ENCODE measurements at places on chromosomes 5 and 9. TPM values are rescaled to one million over a fixed set of nuclear protein-coding genes. Genes with fewer than 3 reads are reported as not detected.

MTAP gene
- 21.8 TPM for total RNA-seq

ZFP2 gene
- total RNA-seq = 0.89 TPM

RBM27 gene
- 23.0 TPM for total RNA-seq

PDLIM4 gene
- 7.3 TPM for total RNA-seq

GRCh38 chr5:74725331-74725730 is 40.3 kb downstream of the HEXB start:
- no peak for ATAC-seq

- ATAC-seq = no peak
Measured at GRCh38 chr5:132100672-132101261, 27.2 kb downstream of the CSF2 start.

- ATAC-seq = no peak
Measured at GRCh38 chr5:89105836-89106235, 222.9 kb upstream of the MEF2C start.

GRCh38 chr5:42718591-42718990 is 38.0 kb upstream of the CCDC152 start:
- ATAC-seq = no peak

DNA sequence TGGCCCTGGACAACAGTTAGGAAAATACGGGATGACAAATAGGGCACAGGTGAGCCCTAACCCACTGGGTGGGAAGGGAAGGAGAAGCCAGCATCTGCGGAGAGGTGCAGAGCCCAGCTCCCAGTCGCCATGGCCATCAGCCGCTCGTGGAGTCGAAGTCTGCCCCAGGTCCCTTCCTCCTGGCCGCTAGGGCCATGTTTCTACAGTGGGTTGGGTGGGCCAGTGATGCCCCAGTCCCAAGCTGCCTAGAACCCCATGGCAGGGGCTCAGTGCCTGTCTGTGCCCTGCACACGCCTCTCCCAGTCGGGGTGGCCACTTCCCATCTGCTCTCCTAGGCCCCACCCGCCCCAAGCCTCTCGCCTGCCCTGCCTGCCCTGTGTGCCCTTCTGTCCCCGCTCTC is 34.8 kb downstream of the OLFM1 start:
- ATAC-seq = no peak

DNA sequence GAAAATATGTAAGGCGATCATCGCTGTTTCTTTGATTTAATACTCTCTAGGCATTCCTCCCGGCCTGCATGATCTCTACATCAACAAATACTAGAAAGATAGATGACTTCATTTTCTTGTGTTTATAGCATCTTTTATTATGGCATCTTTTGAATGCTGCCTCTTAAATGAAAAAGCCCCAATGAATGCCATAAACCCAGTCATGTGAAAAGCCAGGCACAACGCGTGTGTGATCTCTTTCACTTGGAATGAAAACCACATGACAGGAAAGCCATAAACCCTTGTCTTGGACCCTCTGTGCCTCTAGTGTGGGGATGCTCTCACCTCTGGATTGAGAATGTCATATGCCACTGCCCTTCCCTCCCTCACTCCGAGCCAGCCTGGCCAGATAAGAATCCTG is 476.2 kb downstream of the SEMA5A start:
- no peak for ATAC-seq

DNA sequence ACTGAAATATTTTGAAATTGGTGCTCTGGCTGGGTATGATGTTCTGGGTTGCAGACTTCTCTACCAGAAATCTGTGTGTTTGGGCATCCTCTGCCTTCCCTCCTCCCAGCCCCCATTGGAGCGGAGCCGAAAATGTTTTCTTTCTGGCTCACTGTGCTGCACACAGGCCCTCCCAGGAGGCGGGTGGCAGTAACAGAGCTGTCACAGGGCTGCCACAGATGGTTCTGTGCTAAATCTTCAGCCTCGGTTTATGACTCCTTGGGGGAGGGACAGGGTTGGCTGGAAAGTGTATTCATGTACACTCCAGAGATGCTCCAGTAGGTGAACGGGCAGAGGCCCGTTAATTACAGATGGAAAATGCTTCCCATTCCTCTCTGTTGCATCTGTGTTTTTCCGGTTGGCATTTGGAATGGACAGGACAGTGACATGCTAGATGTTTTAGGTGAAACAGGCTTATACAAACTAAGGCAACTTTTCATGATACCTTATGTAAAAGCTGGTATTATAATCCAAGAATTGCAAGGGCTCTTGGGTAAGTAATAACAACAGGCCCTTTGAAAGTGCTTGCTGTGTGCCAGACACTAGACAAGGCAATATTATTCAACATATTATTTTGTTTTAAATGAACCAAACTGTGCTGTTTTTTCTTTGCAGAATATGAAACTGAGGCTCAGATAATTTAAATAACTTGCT is 180.2 kb downstream of the ADCY2 start:
- peak; percentile 79 for ATAC-seq

DNA sequence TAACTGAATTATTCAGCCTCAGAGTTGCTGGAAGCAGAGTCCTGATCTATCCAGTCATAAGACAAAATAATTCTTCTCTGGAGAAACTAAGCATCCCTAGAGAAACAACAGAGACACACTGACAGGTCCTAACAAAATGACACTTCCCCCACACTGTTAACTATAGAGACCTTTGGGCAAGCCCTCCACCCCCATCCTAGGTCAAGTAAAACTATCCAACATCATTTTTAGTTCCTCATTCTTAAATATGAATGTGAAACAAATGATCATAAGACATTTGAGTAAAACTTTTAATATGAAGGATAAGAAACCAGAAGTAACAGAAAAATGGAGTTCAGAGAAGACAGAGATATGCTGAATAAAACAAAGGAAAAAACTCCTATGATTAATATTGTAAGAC is 30.9 kb downstream of the CNTLN start:
- ATAC-seq = no peak

- no peak for ATAC-seq
Measured at GRCh38 chr5:76513476-76513875, 109.7 kb downstream of the F2RL2 start.

GRCh38 chr5:140973550-140973949 is 7.3 kb downstream of the PCDHAC2 start:
- ATAC-seq = no peak
